Astrocyte of the spinal cord (primary cell): ENCODE measurements at places on chromosomes 3 and 15.

GRCh38 chr3:65776081-65776480 is 262.6 kb downstream of the MAGI1 start:
- no peak for DNase-seq

GRCh38 chr3:159854500-159855124 is 134.0 kb upstream of the IL12A start:
- peak; percentile 94 for DNase-seq

DNA sequence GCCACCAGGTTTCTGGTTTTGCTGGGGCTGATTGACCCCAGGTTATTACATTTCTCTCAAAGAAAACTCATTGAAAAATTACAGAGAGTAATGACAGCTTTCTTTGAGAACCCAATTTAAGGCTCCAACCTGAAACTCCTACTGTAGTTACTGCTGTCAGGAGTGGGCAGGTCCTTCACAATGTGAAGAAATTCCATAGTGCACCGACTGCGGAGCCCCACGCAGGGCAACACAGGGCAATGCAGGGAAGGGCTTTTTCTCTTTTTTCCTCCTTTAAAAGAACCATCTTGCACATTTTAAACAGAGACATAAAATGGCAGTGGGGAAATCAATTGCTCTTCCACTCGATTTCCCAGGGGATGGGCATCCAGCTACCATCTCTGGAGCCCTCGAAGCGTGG is 74.3 kb downstream of the NUP210 start:
- no peak for DNase-seq

- DNase-seq, result no peak
These were observed 27.7 kb downstream of the NR2F2 start for GRCh38 chr15:96358001-96358801.
